K562 (cell line): ENCODE measurements at places on chromosomes 13 and 19.

DNA sequence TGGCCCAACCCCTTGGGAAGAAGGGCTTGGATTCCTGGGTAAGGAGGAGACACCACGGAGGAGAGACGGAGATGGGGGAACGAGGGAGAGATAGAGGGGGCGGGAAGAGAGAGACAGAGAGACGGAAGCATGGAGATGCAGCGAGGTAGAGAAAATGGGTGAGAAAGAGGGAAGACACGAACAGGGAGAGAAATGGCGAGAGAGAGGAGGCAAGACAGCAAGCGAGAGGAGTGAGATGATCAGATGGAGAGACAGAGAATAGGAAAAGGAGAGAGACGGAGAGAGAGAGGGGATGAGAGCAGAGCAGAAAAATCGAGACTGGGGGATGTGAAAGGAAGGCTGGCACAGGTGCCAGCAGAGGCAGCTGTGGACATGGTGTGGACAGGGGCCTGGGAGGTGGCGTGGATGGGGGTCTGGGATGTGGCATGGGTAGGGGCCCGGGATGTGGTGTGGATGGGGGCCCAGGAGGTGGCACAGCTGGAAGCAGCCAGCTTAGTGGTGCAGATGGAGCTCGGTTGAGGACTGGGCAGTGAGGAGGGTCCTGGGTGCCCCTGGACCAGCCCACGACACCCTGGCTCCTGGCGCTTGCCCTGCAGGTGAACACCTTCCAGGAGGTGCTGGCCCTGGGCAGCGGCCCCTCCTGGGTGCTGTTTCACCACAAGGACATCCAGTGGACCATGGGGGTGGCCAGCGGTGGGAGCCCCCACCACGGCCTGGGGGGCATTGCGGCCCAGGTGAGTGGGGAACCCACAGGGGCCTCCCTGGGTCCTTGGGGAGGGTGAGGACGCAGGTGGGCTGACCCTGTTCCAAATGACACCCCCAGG, 33.9 kb downstream of the HPN start:
- DNase-seq = no peak

DNA sequence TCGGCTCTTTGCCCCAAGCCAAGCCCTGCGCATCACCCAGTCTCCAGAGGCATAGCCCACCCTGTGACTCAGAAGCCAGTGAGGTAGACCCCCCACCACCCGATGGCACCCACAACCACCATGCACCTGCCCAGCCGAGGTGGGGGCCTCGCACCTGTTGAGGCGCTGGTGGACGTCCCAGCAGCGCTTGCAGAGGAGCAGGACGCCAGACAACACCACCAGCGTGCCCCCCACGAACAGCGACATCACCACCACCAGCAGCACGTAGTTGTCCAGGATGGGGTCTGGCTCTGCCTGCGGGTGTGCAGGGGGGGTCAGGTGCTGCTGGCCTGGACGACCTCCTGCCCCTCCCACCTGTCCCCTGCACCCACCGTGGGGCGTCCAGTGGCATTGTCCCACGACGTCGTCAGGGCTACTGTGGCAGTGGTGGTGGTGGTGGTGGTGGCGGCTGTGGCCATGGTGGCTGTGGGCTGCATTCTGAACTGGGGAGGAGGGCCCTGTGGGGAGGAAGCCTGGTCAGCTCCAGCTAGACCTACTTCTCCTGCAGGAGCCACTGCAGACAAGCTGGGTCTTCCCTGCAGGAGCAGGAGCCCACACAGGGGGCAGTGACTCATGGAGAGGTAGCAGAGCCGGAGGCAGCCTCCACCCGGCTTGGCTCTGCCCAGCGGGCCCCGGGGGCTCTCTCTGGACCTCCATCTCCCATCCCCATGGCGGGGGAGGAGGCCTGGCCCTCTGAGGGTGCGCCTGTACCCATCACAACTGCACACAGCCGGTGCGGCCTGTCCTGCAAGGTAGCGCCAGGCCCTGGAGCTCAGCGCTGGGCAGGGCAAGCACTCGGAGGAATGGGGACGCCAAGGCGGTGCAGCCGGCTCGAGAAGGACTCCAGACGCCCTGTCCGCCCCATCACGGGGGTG, 1.9 kb downstream of the CBARP start:
- DNase-seq = no peak

- DNase-seq = peak; percentile 50
These were observed 4.2 kb upstream of the LRRC25 start for GRCh38 chr19:18401580-18402112.

DNA sequence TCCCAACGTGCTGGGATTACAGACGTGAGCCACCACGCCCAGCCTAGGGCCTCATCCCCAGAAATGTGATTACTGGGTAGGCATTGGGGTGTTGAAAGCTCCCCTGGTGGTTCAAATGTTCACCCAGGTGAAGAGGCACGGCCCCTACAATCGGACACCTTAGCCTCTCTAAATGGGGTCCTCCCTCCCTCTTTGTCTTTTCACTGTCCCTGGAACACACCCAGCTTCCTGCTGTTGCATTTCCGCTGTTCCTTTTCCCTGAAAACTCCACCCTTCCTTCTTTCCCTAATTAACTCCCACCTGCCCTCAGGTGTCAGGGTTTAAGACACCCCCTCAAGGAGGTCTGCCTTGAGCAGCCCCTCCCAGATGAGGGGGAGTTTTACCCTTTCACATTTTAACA, 3.6 kb upstream of the PRODH2 start:
- no peak for DNase-seq

- no peak for DNase-seq
These were observed 92.0 kb downstream of the HS6ST3 start for GRCh38 chr13:96181911-96182310.

- DNase-seq = no peak
These were observed 74.1 kb upstream of the MCF2L start for GRCh38 chr13:112894673-112895481.
